ENCODE measurements at places on chromosomes 11 and 22. TPM values are rescaled to one million over a fixed set of nuclear protein-coding genes. Genes with fewer than 3 reads are reported as not detected.

The OPCML gene
- total RNA-seq, result 17.9 TPM

- no peak for ATAC-seq
These were observed 30.7 kb downstream of the FGF4 start for GRCh38 chr11:69744435-69744834.

- ATAC-seq, result no peak
These were observed 3.1 kb downstream of the FAM180B start for GRCh38 chr11:47589584-47589976.

The MUC5B gene
- 1.7 TPM for total RNA-seq

DNA sequence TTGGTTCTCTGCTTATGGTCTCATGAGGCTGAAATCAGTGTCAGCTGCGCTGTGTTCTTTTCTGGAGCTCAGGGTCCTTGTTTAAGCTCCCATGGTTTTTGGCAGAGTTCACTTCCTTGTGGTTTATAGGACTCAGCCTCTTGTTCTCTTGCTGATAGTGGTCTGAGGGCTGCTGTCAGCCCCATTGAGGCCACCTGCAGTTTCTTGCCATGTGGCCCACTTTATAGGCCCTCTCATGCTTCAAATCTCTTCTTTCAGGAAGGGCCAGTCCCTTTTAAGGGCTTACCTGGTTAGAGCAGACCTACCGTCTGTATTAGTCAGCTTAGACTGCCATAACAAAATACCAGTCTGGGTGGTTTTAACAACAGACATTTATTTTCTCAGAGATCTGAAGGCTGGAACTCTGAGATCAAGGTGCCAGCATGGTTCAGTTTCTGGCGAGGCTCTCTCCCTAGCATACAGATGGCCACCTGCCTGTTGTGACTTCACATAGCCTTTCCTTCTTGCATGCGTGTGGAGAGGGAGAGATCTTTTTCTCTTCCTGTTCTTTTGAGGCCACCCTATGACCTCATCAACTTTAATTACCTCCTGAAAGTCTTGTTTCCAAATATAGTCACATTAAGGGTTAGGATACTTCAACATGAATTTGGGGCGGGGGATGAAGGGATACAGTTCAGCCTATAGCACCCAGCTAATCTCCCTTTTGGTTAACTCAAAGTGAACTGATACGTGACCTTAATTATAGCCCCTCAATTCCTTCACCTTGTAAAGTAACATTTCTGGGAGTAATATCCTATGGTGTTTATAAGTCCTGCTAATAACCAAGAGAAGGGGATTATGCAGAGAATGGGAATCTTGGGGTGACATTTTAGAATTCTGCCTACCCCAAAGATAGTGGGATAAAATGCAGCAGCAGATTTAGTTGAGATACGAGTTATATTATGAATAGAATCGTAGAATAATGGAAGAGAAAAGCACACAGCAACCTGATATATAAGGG lies 131.8 kb downstream of the UVRAG start:
- no peak for ATAC-seq

DNA sequence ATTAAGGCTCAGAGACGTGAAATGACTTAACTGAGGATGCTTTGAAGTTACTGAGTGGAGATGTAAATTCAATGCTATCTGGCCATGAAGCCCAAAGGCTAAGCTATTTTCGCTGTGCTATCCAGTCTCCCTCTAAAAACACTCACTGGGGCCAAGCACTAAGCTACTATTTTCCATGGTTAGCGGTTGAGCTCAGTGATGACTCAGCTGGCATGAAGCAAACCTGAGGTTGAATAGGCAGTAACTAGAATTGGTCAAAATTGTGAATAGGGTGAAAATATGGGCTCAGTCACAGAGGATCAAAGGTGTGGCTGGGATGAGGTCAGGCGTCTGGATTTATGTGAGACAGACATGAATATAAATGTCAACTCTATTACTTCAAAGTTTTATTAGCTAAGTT lies 564.2 kb upstream of the KIRREL3 start:
- ATAC-seq, result no peak

The CCDC15 gene
- 2.5 TPM for total RNA-seq

The CARD10 gene
- 0.93 TPM for total RNA-seq

DNA sequence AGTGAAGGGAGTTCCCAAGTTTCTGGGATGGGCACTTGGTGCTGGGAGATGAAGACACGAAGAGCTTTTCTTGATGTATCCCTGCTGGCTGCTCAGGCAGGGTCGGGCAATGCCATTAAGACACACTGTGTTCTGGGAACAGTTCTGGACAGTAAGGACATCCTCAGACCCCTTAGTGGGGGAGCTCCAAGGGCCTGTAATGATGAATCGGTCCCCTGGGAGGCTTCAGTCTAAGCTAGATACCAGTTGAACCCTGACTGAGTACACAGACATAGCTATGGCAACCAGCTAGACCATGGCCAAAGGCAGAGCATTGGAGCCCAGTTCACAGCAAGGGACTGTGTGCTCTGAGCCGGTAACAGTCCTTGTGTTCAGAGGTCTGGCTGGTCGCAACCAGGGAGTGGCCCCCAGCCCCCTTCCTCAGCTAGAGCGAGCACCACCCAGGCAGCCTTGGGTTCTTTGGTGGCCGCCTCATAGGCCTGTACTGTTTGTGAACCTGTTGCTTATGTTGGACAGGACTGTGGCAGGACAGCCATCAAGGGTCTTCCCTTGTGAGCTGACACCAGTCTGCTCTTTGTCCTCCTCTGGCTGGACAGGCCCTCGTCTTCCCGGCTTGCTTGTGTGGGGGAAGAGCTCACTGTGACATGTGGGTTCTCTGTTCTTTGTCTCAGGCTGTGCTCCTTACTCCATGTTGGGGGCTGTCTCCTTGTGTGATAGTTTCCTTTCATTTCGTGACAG lies 25.0 kb downstream of the MED15 start:
- ATAC-seq, result no peak

DNA sequence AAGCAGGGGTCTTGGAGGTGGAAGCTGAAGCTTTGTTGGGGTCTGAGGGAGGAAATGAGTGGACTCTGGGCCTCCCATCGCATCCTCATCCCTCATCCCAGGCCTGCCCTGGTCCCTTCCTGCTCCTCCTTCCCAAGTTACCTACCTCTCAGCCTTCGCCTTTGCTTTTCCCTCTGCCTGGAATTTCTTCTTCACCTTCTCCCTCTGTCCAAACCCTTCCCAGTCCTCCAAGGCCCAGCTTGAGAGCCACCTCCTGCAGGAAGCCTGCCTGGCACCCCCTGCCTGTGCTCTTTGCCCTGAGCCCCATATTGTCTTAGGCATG lies 2.1 kb upstream of the NUDT8 start:
- no peak for ATAC-seq

The DYNC2H1 gene
- total RNA-seq, result 51.0 TPM

GRCh38 chr22:17575681-17576080 lies 12.4 kb downstream of the SLC25A18 start:
- no peak for ATAC-seq

- no peak for ATAC-seq
These were observed 9.2 kb downstream of the CCKBR start for GRCh38 chr11:6268820-6269219.

DNA sequence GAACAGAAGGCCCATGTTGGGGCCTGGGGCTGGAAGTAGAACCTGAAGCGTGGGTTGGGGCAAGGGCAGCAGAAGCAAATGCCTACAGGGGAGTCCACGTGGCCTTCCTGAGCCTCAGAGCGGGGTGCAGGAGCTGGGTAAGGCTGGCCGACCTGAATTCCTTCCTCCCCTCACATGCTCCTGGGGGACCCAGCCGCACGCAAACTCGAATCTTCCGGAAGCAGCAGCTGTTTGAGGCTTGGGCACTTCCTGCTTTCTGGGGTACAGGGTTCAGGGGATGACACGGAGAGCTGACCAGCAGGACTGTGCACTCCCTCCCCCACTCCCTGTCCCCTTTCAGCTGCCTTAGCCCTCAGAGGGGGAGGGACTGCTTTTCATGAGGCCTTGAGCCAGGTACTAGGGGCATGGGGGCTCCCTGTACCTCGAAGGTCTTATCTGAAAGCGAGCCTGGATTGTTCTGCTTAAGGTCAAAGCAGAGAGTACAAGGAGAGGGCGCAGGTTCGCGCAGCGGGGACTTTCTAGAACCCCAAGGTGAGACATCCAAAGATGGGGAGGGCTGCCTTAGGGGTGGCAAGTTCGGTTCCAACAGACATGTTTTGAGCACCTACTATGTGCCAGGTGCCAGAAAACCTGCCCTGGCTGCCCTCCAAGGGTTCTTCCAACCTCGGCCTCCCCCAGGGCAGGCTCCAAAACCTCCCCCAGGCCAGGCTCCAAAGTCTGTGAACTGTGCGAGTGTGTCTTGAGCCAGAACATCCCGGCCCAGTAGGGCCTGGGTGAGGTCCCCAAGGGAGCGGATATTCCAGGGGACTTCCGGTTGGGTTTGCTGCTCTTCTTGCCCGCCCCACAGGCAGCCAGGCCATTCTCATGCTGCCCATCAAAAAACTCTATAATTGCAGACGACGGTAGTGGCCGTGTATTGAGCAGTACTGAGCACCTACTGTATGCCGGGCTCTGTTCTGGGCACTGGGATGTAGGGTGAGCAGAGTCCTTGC lies 1.7 kb downstream of the NCF4 start:
- ATAC-seq, result no peak

The ROBO4 gene
- total RNA-seq, result 0.75 TPM

The GRM5 gene
- 4.6 TPM for total RNA-seq

DNA sequence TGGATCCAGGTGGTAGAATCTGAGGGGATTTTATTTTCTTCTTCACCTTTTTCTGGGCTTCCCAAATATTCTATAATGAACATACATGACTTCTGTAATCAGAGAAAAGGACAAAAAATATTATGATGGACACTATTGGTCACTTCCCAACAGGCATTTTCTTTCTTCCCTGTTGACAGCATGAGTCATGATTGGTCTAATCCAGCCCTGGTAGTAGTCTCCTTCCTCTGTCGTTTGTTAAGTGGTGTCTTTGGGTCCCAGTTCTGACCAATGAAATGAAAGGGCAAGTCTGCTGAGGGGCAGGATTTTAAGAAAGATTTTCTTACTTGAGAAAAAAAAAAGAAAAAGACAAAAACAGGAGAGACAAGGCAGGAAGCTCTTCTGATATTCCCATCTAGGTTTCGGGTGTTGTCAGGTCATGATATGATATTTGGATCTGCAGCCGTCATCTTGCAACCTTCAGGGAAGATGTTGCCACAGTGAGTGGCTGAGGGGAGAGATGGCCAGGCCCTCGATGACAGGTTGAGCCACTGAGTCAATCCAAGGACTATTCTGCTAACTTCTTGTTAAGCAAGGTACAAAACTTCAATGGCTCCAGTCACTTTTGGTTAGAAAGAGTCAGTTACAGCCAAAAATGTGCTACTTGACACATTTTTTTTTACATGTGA lies 23.3 kb upstream of the PLEKHB1 start:
- ATAC-seq, result no peak

GRCh38 chr11:107177106-107177477 lies 158.8 kb upstream of the GUCY1A2 start:
- ATAC-seq, result no peak

- ATAC-seq, result peak; percentile 73
These were observed 437.3 kb upstream of the CADM1 start for GRCh38 chr11:115941481-115941993.

GRCh38 chr11:6986487-6986886 lies 33.7 kb downstream of the ZNF214 start:
- ATAC-seq, result no peak

- no peak for ATAC-seq
These were observed 865 bp upstream of the AMOTL1 start for GRCh38 chr11:94767291-94767690.

GRCh38 chr11:36214480-36214879 lies 74.7 kb downstream of the COMMD9 start:
- ATAC-seq, result no peak

DNA sequence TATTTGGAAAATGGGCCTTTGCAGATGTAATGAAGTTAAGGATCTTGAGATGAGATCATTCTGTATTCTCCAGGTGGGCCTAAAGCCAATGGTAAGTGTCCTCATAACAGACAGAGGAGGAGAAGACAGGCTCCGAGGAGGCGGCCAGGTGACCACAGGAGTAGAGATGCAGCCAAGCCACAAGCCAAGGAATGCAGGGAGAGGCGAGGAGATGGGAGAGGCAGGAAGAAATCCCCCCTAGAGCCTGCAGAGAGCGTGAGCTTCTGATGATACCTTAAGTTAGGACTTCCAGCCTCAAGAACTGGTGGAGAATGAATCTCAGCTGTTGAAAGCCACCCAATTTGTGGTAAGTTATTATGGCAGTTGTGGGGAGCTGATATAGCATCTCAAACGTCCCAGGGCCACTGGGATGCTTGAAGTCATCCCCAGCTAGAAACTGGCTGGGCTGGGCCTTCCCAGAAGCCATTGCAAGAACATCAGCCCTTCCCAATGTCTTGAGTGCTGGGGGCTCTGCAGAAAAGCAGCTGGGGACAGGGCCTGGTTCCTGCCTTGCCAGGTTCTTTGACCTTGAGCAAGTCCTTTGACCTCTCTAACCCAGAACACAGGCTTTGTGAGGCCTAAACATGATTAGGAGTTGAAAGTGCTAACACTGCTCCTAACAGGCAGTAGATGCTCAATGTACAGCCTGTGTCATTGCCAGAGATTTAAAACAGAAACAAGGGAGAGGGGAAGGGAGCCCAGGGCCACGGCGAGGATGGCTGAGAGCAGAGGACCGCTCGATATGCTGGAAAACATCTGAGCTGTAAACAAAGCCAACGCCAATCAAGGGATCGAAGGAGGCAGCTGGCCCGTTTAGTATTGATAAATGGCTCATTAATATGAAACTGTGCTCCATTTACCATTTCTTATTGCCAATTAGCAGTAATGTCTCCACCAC lies 632.3 kb downstream of the TBC1D22A start:
- no peak for ATAC-seq

The PKDREJ gene
- total RNA-seq, result 0.97 TPM

GRCh38 chr11:105244160-105244825 lies 104.7 kb upstream of the CARD18 start:
- ATAC-seq, result peak; percentile 93

DNA sequence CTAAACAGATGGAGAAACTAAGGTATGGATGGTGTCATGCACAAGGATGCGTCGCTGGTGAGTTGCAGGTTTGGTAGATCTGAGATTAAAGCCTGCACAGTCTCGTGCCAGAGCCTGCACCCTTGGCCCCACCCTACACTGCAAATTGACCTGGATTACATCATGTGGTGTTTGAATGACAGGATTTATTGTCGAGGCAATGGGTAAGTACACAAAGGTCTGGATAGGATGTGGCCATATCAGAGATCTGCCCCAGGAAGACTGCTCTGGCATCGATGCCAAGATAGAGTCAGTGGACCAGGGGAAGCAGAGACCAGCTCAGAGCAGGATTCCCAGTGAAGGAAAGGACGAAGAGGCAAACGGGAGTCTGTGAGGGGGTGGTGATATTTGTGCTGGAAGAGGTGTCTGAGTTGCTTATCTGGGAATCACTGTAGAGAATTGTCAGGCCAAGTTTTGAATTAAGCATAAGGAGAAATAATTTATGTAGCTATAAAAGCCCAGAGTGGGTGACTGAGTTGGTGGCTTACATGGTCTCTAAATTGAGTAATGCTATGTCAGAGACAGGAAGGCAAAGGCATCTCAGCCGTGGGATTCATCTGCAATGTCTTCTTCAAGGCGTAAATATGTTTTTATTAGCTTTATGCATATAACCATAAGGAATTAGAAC lies 499.6 kb upstream of the B3GAT1 start:
- peak; percentile 63 for ATAC-seq

- no peak for ATAC-seq
These were observed 110.6 kb downstream of the KIF18A start for GRCh38 chr11:27997344-27997743.
